Foreskin keratinocyte (primary cell): ENCODE measurements at places on chromosomes 2 and 18. TPM values are rescaled to one million over a fixed set of nuclear protein-coding genes. Genes with fewer than 3 reads are reported as not detected.

Gene QPCT
- total RNA-seq = 5.9 and 6.6 TPM in 2 replicates

Gene RAB6C
- not detected in 2 replicates for total RNA-seq

Gene SLC4A1AP
- 27.1 and 29.9 TPM in 2 replicates for total RNA-seq

Gene MC4R
- total RNA-seq = not detected in 2 replicates
